Stimulated activated CD4-positive, alpha-beta T cell treated with anti-CD3 and anti-CD28 coated beads, Interleukin-1b, Interleukin-23, amount 100 ng/mL, for 4 hours (primary cell): ENCODE measurements at places on chromosomes 13 and 19.

DNA sequence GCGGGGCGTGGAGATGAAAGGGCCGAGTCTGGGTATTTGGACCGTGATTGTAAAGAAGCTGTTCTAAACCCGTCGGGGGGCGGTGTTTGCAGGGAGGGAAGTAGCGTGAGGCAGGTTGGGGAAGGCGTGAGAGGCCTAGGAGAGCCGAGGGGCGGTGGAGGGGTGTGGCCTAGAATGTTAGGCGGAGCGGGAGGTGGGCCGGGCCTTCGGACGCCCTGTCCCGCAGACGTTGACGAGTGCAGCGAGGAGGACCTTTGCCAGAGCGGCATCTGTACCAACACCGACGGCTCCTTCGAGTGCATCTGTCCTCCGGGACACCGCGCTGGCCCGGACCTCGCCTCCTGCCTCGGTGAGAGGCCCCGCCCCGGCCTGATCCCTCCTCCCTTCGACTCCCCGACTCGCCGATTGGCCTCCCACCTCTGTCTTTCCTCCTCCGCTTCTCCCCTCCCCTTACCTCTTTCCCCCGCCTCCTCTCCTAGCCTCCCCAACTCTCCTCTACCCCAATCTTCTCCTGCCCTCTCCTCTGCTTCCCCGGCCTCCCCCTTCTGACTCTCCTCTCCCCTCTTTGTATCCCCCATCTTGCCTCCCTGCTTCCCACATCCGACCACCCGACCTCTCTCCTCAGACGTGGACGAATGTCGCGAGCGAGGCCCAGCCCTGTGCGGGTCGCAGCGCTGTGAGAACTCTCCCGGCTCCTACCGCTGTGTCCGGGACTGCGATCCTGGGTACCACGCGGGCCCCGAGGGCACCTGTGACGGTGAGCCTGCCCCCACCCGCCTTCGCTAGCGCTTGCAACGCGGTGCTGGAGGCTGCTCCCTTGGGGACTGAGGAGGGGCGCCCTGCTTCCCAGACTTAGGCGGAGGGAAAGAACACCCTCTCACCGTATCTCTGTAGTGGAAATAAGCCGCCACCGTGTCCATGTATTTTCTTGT, 12.8 kb downstream of the LTBP4 start:
- DNase-seq, result peak; percentile 83

- DNase-seq, result no peak
Measured at GRCh38 chr19:45995715-45996385, 583 bp downstream of the CCDC61 start.

DNA sequence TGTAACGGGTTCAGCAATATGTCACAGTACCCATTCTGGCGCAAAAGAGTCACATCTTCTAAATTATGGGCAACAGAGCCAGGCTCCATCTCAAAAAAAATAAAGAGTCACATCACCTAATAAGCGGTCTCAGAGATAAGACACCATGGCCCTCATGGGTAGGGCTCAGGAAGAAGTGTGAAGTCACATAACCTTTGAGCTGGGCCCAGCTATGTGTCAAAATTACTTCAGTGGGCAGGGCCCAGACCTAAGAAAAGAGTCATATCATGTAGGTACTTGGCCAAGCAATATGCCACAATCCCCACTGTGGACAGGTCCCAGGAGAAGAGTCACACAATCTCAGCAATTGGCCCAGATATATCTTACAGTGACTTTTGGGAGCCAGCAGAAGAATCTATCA, 11.4 kb upstream of the ZNF91 start:
- DNase-seq, result no peak

- DNase-seq, result no peak
Measured at GRCh38 chr13:98374750-98375149, 197.7 kb upstream of the RNF113B start.

- no peak for DNase-seq
Measured at GRCh38 chr19:1247748-1248138, 640 bp upstream of the MIDN start.
